ENCODE measurements at places on chromosomes 2 and 18.

DNA sequence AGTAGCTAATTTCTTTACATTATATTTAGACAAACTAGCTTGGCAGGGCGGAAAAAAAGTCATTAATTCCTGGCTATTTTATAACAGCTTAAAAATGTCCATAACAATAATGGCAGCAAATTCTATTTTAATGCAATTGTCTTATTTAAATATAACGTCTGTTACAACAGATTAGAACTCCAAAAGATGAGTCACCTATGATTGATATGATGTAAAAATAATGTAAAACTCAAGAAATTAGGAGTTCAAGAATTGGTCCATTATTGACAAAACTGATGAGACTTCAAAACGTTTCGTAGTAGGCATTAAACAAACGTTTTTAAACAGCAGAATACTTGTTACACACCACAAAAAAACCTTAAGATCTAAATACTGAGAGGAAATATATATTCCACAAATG is 2.7 kb downstream of the XPO1 start:
- DNase-seq = no peak

- DNase-seq = no peak
These were observed 745.0 kb upstream of the ACVR2A start for GRCh38 chr2:147099845-147100244.

DNA sequence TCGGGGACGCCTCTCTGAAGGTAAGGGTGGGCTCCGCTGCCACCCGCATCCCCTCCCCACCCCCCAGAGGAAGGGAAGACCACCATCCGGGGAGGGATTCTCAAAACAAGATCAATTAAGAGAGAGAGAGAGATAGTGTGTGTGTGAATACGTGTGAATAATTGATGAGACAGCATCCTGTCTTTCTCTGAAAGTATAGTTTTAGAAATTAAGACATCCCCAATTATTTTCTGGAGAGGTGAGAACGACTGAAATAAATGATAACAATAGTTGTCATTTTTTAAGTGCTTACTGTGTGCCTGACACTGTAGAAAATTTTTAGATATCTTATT is 751 bp downstream of the IL18R1 start:
- DNase-seq = no peak

DNA sequence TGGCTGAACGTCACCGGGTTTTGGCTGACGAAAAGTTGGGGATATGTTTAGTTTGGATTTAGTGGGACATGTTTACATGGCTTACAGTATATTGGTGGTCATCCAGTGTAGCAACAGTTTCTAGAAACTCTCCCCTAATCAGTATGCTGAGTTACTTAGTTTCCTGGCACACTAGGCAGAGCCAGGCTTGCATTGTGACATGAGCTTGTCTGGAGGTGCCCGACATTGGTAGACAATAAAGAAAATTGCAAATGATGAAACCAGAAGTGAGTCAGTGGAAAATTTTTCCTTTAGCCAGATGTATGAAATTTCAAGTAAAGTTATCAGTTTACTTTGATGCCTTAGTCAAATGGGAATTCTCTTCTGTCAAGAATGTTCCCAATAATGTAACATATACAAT is 276.1 kb downstream of the RDH14 start:
- no peak for DNase-seq

DNA sequence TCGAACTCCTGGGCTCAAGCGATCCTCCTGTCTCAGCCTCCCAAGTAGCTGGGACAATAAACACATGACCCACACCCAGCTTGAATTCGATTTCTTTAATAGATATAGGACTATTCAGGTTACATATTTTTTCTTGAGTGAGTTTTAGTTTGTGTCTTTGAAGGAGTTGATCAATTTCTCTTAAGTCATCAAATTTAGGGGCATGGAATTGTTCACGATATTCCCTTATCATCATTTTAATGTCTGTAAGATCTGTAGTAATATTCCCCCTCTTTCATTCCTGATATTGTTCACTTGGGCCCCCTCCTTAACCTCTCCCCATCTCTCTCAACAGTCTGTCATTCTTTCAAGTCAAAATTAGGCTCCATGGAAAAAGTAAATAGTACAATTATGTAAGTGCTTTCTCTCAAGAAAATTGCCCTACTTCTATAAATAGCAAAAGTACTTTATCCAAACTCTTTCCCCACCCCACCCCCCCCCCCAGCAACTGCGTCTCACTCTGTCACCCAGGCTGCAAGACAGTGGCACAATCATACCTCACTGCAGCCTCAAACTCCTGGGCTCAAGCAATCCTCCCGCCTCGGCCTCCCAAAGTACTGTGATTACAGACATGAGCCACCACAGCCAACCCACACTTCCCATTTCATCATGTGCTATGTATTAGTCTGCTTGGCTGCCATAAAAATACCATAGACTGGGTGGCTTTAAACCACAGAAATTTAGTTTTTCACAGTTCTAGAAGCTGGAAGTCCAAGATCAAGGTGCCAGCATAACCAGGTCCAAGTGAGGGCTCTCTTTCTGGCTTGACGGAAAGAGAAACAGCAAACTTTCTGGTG is 20.1 kb downstream of the WDR33 start:
- no peak for DNase-seq

GRCh38 chr2:71695235-71696120 is 242.1 kb downstream of the DYSF start:
- DNase-seq = no peak

Data from stimulated activated CD8-positive, alpha-beta memory T cell treated with anti-CD3 and anti-CD28 coated beads, Interleukin-15, amount 100 ng/mL, for 24 hours (primary cell).